ENCODE measurements at places on chromosomes 5 and 9.
A peak's percentile ranks its signal among the peaks of the same experiment; 100 is the strongest.

GRCh38 chr9:6646293-6646636 is 736 bp upstream of the GLDC start:
- DNase-seq = no peak

- DNase-seq = no peak
Observed at GRCh38 chr5:82748688-82749460, 328.3 kb downstream of the TMEM167A start.

DNA sequence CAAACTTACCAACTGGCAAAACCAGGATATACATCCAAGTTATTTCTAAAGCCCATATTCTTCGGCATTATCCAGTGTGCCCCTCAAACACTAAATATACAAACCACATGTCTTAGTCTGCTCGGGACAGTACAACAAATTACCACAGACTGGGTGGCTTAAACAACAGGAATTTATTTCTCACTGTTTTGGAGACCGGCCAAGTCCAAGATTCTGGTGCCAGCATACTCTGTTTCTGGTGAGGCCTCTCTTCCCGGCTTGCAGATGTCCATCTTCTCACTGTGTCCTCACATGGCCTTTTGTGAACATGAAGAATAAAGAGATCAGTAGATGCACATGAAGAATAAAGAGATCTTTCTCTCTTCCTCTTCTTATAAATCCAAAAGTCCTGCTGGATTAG is 12.9 kb upstream of the SLCO6A1 start:
- peak; percentile 12 for DNase-seq

DNA sequence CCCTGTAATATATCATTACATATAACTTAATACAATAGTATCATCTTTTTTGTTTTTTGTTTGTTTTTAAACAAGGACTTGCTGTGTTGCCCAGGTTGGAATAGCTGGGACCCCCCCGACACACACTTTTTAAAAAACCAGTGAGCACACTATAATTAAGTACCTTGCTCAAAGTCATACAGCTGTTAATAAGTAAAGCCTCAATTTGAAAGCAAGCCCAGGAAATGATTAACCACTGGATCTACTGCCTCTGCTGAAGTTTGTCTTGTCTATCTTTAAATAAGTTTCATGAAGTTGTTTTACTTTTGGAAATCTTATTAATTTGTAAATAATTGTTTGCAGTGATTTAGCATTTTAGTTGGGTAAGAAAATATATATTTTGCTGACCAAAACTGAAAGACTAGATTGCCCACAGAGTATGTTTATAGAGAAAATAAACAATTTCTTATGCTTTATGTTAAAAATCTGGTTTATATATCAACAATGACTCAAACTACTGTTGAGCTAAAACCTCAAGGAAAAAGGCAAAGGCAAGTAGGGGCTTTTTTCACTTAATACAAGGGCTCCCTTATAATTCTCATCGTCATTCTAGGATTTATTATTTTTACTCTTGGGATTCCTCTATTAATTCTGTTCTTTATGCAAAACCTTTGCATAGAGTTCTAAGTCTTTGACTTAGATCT is 5.8 kb upstream of the CARNMT1 start:
- no peak for DNase-seq

DNA sequence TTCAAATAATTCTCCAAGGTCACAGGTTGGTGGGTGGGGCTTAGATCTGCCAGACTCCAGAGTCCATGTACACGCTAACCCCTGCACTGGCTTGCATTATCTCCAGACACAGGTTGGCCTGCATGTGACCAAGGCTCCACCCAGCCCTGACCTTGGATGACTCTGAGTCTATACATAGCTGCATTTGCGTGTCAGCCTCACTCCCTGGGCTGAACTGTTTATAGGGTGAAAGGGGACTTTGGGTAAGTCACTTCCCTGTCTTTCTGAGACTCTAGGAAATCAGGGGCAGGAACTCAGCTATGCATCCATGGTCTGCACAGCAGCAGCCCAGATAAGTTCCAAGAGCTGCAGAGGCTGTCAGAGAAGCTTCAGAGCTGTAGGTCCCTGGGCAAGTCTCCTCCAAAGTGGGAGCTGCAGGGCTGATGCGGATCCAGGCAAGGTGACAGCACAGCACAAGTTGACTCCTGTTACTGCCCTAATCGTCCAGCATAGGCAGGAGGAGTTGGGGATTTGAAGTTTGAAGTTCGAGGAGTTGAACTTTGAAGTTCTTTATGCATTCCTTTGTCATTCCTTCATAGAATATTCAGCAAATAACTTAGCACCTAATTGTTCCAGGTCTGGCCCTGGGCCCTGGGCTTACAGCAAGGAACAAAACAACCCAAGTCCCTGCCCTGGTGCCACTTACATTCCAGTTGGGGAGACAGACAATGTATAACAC is 53.4 kb downstream of the SLC22A5 start:
- no peak for DNase-seq

DNA sequence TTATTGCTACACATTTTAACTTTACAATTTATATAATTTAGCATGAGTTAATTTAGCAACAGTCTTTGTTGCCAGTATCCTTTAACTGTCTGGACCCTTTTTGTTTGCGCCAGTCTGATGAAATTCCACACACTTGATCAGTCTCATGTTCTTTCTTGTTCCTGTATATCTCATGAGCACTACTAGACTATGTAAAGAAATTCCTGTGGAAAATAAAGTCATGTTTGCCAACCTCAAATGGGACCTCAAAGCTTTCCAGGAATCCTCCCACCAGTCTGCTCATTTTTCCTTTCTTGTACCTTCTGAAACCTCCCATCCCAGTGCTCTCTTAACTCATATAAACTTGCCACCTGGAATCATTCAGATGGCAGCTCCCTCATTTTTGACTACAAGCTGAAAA is 8.0 kb downstream of the DMXL1 start:
- DNase-seq = peak; percentile 34

- no peak for DNase-seq
Observed at GRCh38 chr9:133103987-133104505, 17.0 kb downstream of the RALGDS start.

All from umbilical cord (tissue), 2 donors.